ENCODE measurements at places on chromosomes 7 and 10.

- peak; percentile 85 for DNase-seq
Observed at GRCh38 chr7:107890962-107891635, at the start of gene DLD. Gene DLD (plus strand): TSS chr7:107891183. CDS start chr7:107891251, 68 bp downstream.

DNA sequence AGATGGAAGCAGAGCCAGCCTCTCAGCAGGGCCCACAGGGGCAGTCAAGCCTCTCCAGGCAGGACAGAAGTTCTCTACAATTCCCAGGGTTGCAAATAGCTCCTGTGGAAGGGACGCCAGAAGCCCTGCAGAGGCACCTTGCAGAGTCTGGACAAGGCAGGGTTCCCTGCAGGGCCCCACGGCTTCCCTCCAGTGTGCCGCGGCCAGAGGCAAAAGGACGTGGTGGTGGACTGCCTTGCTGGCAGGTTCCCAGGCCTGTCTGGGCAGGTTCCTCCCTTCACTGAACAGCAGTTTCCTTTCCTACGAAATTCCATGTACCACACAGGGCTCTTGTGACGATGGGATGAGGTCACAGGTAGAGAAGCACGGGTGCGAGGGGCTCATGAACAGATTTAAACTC lies 25.1 kb downstream of the UPP1 start:
- no peak for DNase-seq

- DNase-seq, result no peak
Observed at GRCh38 chr7:107025449-107026103, 18.9 kb upstream of the PRKAR2B start.

DNA sequence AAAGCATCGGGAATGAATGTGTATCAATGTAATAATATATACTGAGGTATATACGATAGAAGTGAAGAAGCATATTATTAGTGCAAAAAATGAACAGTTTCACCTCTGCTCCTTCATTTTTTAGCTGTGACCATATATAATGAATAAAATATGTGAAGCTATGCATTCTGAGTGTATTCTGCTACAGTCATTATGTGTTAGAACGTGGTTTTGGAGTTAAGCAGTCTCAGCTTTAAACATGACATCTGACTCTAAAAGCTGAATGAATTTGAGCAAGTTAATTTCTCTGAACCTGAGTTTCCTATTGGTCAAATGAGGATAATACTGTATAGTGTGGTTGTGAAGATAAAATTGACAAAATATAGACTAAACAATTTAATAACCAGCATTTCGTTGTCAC lies 358.1 kb downstream of the SUGCT start:
- no peak for DNase-seq

- no peak for DNase-seq
Observed at GRCh38 chr10:91545384-91545783, 87.5 kb downstream of the PPP1R3C start.

DNA sequence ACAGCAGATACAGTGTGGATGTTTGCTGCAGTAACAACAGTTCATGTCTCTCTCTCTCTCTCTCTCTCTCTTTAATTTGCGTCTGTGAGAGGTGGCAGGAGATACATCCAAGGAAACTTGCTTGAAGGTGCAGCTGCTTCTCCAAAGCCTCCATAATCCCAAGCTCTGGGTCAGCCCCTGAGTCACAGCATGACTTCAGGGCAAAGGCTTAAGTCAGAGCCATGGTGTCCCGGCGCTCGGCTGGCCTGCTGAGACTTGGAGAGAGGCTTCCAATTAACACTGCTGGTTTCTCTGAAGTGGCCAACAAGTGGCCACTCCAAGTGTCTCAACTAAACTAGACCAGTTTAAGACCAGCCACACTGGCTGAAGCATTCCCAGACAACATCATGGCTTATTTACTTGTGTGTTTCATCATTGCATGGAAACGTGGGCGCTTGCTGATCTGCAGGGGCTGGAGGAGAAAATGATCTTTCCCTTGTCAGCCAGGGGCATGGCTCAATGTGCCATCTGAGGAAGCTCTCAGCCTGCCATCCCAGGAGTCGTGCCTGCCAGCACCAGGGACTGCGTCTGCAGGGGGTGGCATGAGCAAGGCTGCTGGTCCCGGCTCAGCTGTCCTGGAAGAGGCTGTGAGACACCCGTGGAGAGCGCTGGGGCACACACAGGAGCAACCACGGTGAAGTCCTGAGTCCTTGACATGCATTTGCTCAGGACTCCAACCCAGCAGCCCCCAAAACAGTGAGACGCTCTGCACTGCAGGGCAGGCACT lies 254.2 kb downstream of the COBL start:
- DNase-seq, result no peak

DNA sequence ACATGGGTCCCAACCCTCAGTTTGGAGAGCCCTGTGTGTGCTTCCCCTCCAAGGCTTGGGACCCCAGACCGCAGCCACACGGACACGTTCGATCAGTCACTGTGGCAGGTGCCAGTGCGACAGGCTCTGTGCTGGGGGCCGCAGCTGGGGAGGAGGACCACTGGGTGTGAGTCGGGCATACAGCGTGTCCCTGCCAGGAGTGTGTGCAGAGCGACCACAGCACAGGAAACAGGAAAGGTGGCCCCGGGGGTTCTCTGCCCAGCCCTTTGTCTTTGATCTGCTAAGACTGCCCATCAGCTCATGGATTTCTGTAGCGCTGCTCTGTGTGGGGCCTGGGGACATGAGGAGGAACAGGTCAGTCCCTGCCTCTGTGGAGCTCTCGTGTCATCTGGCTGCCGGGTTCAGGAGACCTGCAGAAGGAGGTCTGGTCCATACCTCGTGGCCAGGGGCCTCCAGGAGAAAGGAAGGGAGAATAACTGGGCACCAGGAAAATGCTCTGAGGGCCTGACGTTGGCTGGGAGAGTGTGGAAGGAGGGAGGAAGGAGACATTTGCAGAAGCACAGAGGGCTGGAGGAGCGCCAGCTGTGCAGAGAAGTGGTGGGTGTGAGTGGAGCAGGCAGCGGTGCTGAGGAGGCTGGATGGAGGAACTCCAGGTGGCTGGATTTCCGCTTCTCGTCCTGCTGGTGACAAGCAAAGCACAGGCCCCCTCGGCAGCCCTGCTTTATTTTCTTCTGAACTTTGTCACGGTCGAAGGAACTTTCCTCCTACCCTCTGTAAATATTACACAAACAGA lies 4.1 kb downstream of the NUDT1 start:
- DNase-seq, result no peak

- DNase-seq, result no peak
Observed at GRCh38 chr10:87585565-87586514, 73.8 kb upstream of the PAPSS2 start.

DNA sequence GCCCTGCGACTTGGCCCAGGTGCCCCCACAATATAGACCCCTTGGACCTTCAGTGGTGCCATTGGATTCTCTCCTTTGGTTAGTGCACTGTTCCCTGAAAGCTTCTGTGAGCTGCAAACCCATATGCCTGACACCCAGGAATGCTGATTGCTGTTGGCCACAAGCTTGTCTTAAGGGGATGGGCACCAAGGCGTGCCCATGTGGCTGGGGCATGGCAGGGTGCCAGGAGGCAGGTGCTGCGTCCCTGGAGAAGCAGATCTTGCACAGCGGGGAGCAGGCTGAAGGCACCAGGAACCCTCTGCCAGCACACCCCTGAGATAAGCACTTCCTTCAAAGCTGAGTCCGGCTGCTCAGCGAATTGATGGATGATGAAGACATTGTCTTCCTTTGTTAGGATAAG lies 411.8 kb downstream of the SDK1 start:
- DNase-seq, result no peak

DNA sequence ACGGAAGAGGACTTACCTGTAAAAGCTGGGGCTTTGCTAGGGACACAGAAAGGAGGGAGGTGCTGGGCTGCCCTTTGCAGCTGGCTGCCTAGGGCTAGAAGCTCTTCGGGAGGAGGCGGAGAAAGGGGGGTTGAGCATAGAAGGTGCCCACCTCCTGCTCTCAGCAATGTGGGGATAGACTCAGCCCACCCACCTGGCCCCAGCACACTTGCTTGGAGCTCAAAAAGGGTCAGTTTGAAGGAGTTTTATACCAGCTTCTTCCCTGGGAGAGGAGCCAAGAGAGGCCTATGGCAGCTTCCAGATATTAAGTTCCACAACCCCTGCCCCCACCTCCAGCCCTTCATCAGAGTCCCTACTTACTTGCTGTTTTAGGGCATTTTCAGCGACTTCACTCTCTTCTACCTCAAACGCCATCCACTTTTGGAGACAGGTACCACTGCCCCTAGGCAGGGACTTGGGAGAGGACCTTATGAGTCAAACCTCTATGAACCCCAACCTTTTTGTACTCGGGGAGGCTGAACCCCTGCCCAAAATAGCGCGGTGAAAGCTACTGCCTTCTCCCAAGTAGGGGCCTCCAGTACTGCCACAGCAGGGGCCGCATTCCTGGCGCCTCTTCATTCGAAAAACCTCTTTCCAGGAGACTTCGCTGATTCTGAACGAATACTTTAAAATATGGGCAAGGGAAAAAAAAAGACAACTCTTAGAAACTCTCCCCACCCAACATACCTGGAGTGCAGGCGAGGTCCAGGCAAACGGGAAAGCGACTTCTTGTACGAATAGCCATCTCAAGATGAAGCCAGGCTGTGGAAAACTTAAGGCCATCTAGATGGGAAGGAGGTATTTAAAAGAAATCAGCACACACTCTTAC lies 1.2 kb upstream of the EVX1 start:
- DNase-seq, result no peak

DNA sequence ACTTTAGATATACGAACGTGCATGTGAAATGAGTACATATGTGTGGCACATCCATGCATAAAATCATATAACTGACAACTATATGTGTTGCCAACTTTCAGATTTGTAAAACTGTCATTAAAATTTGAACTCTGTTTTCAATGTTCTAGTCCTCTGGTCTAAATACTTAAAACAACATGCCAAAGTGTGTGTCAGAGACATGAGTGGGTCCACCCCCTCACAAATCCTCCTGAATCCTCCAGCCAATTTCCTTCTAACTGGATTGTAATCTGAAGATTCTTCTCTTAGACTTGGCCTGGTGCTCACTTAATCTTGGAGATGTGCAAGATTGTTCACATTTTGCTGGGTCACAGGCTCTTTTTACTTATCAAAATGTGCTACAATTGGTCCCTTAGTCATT lies 184.1 kb downstream of the RELN start:
- no peak for DNase-seq

GRCh38 chr7:117118579-117119180 lies 165.4 kb downstream of the ST7 start:
- DNase-seq, result no peak

DNA sequence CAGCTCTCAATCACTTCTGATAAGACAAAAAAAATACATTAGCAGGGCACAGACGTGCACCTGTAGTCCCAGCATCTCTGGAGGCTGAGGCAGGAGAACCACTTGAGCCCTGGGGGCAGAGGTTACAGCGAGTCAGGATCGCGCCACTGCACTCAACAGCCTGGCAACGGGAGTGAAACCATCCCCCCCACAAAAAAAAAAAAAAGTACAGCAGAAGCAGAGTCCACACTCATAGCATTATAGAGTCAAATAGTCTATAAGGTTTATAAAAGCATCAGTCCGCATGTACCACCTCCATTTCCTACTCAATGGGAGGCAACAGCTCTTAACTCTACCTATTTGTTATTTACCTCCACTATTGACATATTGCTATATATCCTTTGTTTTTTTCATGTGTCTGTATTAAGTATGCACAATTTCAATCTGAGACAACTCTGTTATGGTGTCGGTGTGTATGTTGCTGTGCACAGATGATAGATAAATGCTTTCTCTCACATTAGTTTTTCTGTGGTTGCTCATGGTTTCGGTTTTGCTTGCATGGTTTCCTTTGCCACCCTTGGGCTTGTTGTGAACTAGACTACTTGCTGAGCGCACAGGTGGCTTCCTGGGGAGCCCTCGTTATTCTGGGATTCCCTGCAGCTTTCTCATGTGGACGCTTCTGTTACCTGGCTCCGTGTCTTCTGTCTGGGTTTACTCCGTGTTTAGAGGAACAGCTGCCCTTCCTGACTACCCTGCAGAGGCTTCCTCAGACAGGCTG lies 40.4 kb downstream of the PROSER2 start:
- no peak for DNase-seq

- peak; percentile 58 for DNase-seq
Observed at GRCh38 chr10:63522277-63522687, 1.1 kb downstream of the REEP3 start.

DNA sequence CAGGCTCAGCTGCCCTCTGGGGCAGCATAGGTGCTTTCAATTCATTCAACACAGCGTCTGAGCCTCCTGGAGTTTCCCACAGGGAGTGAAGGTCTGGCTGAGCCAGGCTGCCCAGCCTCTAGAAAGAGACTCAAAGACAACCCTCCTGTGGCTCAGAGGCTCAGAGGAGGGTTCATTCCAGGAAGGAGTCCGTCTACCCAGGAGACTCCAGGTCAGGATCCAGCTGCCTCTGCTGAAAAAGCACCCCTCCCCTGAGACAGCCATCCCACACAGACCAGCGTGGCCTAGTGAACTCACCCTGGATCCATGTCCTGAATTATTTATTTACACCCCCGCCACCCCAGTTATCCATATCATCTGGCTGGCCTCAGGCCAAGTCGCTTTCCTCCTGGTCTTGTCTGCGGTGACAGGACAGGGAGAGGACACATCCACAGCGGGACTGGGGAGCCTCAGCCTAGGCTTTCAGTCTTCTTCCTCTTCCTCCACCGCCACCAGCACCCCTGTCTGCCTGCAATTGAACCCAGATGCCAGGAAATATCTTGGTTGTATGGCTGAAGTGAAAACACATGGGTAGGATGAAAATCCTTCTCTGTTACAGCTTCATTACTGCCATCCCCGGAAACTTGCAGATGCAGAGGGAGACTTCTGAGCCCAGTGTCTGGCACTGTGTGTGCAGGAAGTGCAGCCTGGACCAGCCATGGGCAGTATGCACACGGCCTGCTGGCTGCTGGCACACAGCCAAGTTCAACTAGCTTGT lies 44.0 kb upstream of the COL13A1 start:
- no peak for DNase-seq

- no peak for DNase-seq
Observed at GRCh38 chr7:74417419-74417971, 36.2 kb upstream of the GTF2IRD1 start.

DNA sequence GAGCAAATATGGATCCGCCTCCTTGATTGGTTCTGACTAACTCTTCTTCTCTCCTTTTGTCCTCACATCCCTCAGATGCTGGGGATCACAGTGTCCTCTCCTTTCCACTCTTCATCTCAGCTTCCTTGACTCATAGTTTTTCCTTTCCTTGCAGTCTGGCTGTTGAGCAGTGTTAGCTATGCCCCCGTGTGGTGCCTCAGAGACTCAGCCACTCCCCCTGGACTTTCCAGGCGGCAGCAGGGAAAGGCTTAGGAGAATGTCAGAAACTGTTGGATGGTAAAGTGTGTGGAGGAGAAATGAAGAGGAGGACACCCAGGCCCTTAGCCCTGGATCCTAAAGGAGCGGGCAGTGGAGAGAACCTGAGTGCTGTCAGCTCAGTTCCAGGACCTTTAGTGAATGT lies 267.5 kb downstream of the CELF2 start:
- DNase-seq, result no peak
